Daoy (cell line): ENCODE measurements at places on chromosomes 2 and 18.

DNA sequence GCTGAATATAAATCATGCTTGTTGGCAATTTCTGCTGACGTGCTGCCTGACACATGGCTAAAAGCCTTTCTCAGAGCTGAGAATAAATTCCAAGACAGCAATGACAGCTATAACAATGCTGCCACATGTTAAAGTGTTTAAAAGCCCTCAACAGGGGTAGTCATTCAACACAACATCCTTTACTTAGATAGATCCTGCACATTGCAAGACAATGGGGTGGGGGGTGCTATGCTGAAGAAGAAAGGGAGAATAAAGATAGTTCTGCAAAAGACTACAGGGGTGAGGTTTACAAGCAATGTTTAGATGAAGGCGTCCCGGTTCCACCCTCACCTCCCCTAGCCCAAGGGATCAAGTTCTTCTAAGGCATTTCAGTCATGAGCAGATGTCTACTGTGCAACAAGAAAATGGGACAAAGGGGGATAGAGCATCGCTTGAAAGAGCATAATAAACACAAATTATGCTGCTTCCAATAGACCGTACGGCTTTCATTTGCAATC lies 291.0 kb upstream of the ACVR2A start:
- no peak for DNase-seq

GRCh38 chr2:173511942-173512341 lies 157.3 kb downstream of the CDCA7 start:
- peak; percentile 7 for DNase-seq

DNA sequence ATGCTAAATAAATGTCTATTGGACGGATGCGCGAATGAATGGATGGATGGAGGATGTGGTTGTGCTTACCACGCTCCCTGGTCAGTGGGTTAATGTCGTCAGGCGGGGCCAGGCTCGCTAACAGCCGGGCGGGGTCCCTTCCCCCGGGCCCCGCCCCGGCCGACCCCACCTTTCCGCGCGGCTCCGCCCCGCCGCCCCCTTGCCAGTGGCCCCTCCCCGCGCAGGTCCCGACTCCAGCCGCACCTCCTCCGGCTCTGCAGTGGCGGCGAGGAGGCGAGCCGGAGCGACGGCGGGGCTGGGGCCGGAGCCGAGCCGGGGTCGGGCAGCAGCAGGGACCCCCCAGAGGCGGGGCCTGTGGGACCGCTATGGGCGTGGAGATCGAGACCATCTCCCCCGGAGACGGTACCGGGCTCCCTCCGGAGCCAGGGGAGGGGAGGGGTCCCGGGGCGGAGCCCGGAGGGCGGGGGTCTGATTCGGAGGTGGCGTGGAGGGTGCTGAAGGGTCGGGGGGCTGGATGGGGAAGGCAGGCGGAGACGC lies at the start of gene FKBP1B:
Gene FKBP1B, plus strand, starts transcription at position 257 of the 537 bp plus-strand sequence. Its CDS starts 109 bp downstream, at position 366.
- DNase-seq = peak; percentile 82

GRCh38 chr2:120880381-120880780 lies 144.7 kb downstream of the GLI2 start:
- DNase-seq = no peak

- DNase-seq = peak; percentile 46
Measured at GRCh38 chr18:41938445-41938844, 16.6 kb upstream of the PIK3C3 start.

- DNase-seq = no peak
Measured at GRCh38 chr2:32810909-32811495, 135.8 kb upstream of the LTBP1 start.

DNA sequence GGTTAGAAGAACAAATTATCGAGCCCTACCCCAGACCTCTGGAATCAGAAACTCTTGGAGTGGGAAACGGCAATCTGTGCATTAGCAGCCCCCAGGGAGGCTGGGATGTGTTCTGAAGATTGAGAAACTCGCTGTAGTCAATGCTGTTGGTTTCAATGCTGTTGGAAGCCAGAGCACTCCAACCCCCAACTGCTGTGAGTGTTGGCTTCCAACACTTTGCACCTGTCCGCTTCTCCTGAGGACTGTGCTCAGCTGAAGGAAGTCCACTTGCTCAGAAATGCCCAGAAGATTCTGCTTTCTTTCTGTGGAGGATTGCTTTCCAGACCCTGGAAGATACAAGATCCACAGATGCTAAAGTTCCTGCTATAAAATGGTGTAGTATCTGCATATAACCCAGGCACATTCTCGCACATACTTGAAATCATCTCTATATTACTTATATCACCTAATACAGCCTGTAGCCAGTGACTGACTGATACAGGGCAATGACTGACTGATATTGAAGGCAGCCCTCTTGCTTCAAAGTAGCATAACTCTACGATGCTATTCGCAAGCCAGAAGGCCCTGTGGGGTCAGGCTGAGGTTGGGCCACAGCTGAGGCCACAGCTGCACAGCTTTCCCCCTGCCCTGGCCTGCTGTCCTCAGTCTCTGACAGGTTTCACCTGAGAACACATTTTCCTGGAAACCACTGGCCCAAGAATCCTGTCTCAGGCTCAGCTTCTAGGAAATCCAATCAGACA lies 757.7 kb upstream of the ID2 start:
- DNase-seq = no peak

DNA sequence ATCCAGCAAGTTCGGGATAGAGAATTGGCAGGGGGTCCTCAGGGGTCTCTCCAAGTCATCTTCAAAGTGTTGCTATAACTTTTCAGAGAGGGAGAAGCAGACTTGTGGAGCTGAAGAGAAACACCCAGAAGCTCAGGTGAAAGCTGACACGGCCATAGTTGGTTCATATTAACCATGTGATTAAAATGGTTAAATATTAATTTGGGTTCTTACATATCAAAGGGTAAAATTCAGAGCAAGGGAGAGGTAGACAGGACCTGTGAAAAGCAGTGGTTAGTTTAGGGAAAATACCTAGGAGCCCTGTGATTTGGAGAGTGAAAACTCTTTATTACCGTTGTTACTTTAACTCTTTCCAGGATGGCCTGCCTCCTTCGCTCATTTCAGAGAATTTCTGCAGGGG lies at the start of gene UGT1A6:
Gene UGT1A6, plus strand, starts transcription at position 243 of the 400 bp plus-strand sequence. Its CDS starts 115 bp downstream, at position 358.
- no peak for DNase-seq

- DNase-seq = peak; percentile 39
Measured at GRCh38 chr2:225025917-225026571, 16.2 kb downstream of the DOCK10 start.

DNA sequence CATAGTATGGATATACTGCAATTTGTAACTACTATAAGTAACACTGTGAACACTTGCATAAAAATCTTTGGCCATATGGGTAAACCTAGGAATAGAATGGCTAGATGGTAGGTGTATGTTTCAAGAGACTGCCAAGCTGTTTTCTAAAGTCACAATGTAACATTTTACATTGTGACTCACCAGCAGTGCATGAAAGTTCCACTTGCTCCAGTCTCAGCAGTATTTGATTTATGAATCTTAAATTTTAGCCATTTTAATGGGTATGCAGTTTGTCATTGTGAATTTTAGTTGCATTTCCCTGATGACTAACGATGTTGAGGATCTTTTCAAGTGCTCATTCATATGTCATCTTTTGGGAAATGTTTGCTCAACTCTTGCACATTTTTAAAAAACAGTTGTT lies 86.1 kb downstream of the FARSB start:
- DNase-seq = no peak

GRCh38 chr2:223467196-223467595 lies 135.0 kb downstream of the SCG2 start:
- no peak for DNase-seq

DNA sequence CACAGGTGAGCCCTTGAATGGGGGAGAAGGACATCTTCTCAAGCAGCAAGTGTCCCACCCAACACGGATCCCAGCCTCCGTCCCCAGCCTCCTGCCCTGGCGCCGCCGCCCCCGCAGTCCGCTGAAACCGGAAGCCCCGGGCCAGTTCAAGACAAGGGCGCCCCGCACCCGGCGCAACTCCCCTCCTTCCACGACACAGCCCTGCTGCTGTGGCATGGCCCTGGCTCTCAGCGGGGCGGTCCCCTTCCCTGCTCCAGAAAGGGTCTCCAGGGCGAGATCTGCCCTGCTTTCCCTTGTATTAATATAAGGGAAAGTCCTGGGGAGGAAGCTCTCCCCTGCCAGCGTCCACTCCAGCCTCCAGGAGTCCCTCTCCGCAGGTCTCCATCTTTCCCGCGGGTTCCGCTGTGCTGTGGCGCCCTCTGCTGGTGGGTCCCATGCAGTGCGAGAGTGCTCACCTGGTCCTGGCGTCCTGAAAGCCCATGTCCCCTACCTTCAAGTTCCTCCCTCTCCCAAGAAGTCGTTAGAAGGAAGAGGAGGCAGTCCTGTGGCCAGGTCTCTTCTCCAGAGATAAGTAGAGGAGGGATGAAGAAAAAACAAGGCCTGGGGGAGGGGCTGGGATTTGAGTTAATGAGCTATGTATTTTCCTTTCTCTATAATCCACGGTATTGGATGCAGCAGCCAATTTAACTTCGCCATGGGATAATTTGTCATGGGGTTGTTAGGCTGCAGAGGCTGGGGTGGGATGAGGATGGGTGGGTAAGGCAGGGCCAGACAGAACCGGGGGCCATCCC lies 176.0 kb downstream of the SMAD2 start:
- peak; percentile 71 for DNase-seq

GRCh38 chr2:233519787-233520611 lies 46.6 kb downstream of the USP40 start:
- DNase-seq = no peak

DNA sequence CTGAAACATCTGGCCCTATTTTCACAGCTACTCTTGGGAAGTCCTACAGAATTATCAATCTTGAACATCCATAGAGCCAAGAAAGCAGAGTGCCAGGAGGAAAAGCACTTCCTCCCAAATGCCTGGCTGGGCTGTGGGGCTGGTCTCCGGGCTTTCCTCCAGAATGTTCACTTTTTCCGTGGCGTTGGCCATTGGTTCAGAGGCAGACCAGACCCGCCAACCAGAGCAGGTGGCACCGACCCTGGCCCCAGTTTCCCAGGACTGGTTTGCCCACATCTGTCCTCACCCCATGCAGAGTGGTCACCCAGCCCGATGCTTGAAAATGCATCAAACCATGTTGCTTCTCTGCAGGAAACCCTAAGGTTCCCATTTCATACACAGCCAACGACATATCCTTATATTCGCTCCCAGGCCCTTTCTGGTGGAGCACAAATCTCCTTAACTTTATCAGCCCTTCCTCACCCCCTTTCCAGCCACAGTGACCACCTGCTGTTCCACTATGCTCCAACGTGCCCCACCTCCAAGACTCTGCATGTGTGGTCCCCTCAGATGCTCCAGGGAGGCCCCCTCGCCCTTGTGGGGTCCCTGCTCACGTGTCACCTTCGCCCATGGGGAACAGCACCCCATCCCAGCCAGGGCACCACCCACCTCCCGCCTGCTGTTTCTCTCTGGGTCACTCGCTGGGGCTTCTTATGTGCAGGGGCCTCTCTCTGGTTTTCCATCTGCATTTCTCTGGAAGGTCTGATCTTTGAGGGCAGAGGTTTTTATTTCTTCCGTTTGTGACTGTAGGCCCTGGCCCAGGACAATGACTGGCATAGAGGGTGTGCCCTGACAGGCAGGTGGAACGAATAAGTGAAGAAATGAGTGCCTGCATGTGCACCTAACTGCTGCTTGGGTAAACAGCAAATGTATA lies 92.9 kb downstream of the PXDN start:
- DNase-seq = no peak

DNA sequence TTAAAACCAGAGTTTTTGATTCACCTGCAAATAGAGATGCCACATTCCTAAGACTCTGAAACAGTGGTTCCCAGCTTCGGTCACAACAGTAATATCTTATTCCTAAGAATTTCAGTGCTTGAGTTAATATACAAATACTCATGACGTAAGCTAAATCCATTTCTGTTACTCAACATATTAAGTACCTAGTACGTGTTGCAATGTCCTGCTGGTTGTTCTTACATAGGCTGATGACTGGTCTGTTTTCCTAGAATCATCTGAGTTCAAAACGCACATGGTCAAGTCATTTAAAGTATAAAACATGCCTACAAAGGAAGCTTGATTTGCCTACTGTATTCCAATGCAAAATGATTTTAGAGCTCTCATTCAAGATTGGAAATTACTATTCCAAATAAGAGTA lies 7.2 kb downstream of the NCL start:
- no peak for DNase-seq

DNA sequence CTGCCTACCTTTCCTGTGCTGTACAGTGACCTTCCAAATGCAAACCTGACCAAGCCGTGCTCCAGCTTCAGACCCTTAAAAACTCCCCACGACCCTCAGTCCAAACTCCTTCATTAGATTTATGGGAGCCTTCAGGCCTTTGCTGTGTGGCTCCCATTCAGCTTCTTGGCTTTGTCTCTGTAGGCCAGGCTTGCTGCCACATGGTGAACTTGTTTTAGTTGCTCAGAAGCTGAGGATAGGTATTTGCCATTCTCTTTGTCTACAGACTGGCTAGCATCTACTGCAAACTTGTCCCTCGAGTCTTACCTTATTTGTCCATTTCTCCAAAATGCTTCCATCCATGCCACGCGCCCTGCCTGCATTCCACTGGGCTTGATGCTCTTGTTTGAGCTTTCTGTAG lies 49.1 kb downstream of the SOX11 start:
- DNase-seq = no peak

- DNase-seq = no peak
Measured at GRCh38 chr2:96399342-96400048, 63.9 kb downstream of the NCAPH start.

DNA sequence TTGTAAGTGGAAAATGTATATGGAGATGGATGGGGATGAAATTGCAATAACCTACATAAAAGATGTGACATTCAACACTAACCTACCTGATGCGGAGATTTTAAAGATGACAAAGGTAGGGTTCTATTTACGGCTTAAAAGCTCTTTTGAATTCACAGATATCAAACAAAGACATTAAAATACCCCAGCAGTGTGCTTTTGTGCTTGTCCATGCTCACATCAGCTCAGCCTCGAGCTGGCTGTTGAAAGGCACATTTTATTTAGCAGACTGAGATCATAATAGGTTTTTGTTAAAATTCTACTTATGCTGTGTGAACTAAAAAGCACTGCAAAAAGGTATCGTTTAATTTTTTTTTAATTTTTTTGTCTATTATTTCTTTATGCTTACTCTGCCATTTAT lies 96.0 kb upstream of the CDCA7 start:
- DNase-seq = no peak

- DNase-seq = no peak
Measured at GRCh38 chr2:153197402-153198386, 280.9 kb downstream of the RPRM start.
